ENCODE measurements at places on chromosomes 4 and X. TPM values are rescaled to one million over a fixed set of nuclear protein-coding genes. Genes with fewer than 3 reads are reported as not detected.

The BEX1 gene
- total RNA-seq = not detected

The N4BP2 gene
- total RNA-seq = 8.1 TPM

The TCP11X2 gene
- not detected for total RNA-seq

The GYG2 gene
- total RNA-seq = 0.52 TPM

The GK gene
- total RNA-seq = 17.8 TPM

The FNIP2 gene
- total RNA-seq = 10.2 TPM

The C4orf54 gene
- total RNA-seq = not detected

The SCOC gene
- 30.3 TPM for total RNA-seq

The HSFX2 gene
- not detected for total RNA-seq

The MAGEB17 gene
- not detected for total RNA-seq

The NCAPG gene
- 13.3 TPM for total RNA-seq

The TEX13C gene
- not detected for total RNA-seq

The GPR119 gene
- not detected for total RNA-seq

The MAGEE2 gene
- not detected for total RNA-seq

The ELF4 gene
- 11.2 TPM for total RNA-seq

The CXCL11 gene
- total RNA-seq = 0.24 TPM

The TMSB15A gene
- not detected for total RNA-seq

The ZRSR2 gene
- 5.8 TPM for total RNA-seq

The ZGRF1 gene
- total RNA-seq = 5.2 TPM

The XAGE1A gene
- total RNA-seq = not detected

The AADAT gene
- 2.9 TPM for total RNA-seq
